ENCODE measurements at places on chromosomes 3 and 15. TPM values are rescaled to one million over a fixed set of nuclear protein-coding genes. Genes with fewer than 3 reads are reported as not detected.

BNC1 gene
- not detected for total RNA-seq

CCDC54 gene
- total RNA-seq: not detected

DPPA2 gene
- total RNA-seq: not detected

SHF gene
- total RNA-seq: 11.7 TPM

GRCh38 chr15:60761505-60761845 lies 282.5 kb upstream of the ICE2 start:
- H3K36me3 ChIP-seq: peaks cover 2% of the 10 kb centered on the region
- no peak overlapping the region for H3K4me3 ChIP-seq
- DNase-seq: no peak

DNA sequence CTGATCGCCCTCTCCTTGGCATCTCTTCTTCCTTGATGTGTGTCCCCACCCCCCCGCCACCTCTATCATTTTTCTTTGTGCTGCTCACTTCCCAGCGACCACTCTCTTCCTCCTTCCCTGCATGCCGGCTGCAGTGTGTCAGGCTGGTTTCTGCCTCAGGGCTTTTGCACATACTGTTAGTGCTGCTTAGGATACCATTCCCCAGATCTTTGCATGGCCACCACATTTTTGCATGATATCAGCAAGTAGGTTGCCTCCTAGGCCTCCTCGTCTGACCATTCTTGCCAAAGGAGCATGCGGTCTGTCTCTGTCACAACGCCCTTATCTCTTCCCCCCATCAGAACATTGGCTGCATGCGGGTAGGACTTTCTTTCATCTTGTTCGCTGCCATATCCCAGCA lies 12.5 kb downstream of the FBLN2 start:
- peaks cover 20% of the 10 kb centered on the region for H3K27me3 ChIP-seq
- no peak overlapping the region for H3K4me3 ChIP-seq
- H3K27ac ChIP-seq: no peak overlapping the region
- H3K4me1 ChIP-seq: peaks cover 6% of the 10 kb centered on the region
- no peak for DNase-seq
- no peaks in the 10 kb centered on the region for H3K36me3 ChIP-seq

DNA sequence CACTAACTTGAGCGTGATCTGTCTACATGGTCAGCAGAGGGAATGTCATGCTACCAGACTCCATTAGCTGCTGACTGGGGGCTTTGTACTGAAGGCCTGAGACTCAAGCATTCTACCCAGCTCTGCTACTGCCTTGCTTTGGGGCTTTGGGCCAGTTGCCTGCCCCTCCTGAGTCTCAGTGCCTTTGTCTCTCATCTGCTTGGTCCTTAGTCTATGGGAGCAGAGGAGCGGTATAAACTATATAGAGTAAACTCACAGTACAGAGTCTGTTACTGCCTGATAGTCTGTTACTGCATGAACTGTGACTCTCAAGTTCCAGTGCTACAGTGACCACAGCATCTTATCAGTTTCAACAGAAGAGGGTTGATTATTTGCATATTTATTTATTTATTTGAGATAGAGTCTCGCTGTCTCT lies 38.5 kb upstream of the C15orf39 start:
- H3K4me1 ChIP-seq: peaks cover 7% of the 10 kb centered on the region
- H3K36me3 ChIP-seq: no peaks in the 10 kb centered on the region
- DNase-seq: no peak

DNA sequence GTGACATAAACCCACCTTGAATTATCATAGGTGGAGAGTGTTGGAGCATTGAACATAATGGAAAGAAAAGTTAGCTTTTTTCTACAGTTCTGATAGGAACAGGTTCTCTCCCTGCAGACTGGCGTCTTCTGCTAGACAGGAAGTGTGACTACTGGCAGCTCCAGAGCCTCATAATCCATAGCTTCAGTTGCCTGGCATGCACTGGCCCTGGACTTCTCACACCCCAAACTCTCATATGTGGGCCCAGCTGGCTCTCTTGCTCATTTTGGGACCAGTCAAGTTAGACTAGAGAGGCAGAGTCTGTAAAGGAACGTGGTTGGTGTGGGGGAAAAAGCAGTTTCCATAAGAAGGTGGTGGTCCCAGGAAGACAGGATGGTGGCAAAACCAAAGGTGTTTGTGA lies 180.1 kb downstream of the VGLL4 start:
- H3K4me3 ChIP-seq: no peak overlapping the region
- DNase-seq: no peak
